Ureter (tissue), 1 donor: ENCODE measurements at places on chromosomes 2 and 18.

DNA sequence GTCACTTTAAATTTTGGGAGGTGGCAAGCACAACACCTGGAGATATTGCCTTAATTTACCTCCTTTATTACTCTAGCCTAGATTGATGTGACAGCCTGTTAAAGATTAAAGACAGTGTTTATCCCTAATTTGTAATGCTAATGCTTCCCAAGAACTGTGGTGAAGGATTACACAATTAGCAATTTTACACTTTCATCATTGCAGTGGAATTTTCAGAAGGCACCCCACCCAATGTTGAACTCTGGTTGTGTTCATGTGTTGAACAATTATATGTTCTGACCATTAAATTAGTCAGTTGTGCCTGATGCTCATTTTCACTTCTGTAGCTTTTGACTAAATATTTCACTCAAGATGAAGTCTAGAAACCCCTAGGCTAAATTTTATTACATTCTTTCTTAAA, 317.1 kb upstream of the CWC22 start:
- DNase-seq: no peak

GRCh38 chr2:2866459-2866858, 511.2 kb downstream of the EIPR1 start:
- DNase-seq: no peak

- no peak for DNase-seq
These were observed 67.9 kb downstream of the COL6A3 start for GRCh38 chr2:237345891-237346640.

- no peak for DNase-seq
These were observed 61.1 kb upstream of the NRXN1 start for GRCh38 chr2:51093016-51093415.

DNA sequence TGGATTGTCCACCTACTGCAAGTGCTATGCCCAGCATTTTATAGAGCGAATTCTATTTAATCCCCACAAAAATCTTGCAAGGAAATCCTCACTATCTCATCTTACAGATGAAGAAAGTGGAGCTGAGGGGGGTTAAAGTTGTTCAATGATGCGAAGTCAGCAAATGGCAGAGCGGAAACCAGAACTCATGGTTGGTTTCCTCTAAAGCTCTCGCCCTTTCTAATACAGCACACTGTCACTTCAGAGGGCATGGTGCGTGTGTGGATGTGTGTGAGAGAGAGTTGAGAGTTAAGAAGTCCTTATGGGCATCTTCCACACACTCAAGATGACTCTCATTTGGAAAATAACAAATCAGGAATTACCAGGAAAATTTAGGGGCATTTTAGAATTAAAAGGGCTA, 78.4 kb downstream of the TGFA start:
- DNase-seq: no peak

GRCh38 chr18:46096651-46097300, 1.3 kb downstream of the ATP5F1A start:
- no peak for DNase-seq

DNA sequence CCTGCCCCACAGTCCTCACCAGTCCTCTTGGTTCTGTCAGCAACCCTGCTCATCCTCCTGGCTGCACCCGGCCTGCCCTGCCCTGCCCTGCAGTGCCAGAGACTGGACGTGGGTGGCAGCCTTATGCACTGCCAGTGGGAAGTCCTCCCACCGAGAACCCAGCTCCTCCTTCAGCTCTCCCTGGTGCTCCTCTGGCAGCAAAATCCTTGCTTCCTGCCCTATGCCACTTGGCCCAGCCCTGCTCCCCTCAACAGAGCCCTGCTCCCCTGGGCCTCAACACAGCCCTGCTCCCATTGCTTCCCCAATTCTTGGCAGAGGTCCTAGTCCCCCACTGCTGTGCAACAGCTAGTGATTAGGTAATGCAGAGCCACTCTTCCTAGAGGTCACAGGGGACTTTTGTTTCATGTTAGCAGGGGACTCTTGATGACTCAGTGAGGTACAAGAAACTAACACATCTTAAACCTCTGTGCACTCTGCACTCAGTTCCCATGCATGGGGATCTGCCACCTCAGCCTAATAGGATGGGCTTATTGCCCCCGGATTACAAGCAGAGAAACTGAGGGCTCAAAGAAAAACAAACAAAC, 58.0 kb upstream of the EDAR start:
- no peak for DNase-seq

- no peak for DNase-seq
These were observed 266.5 kb upstream of the SPOPL start for GRCh38 chr2:138235041-138235440.

DNA sequence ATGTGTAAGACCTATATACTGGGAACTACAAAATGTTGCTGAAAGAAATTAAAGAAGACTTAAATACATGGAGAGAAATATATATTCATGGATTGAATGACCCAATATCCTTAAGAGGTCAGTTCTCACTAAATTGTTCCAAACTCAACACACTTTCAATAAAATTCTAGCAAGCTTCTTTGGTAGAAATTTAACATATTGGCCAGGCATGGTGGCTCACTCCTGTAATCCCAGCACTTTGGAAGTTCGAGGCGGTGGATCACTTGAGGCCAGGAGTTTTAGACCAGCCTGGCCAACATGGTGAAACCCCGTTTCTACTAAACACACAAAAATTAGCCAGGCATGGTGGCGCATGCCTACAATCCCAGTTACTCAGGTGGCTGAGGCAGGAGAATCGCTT, 33.6 kb upstream of the MYCN start:
- DNase-seq: no peak

- DNase-seq: no peak
These were observed 751.5 kb downstream of the DCDC2C start for GRCh38 chr2:4454907-4455306.

- DNase-seq: no peak
These were observed 11.5 kb downstream of the PGAP1 start for GRCh38 chr2:196914867-196915460.

GRCh38 chr2:241965931-241966412, 96.4 kb downstream of the RTP5 start:
- DNase-seq: no peak

DNA sequence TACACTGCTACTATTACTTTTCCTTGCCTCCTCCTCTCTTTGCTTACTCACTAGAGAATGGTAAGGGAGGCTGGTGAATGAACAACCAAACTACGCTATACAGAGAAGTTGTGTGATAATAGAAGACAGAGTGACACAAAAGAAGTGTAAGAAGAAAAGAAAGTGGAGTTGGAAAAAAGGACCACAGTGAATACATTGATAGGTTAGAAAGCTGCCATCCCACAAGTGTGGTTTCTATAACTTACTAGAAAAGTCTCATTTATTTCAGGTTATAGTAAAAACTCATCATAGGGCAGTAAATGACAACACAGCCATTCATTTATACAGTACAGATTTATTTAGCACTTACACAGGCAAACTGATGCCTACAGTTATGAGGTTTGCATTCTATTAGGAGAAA, 77.3 kb downstream of the TTC21B start:
- DNase-seq: no peak
